ENCODE measurements at places on chromosomes 5 and 9. TPM values are rescaled to one million over a fixed set of nuclear protein-coding genes. Genes with fewer than 3 reads are reported as not detected.

Gene KCNT1
- total RNA-seq: not detected

Gene TMEM252
- not detected for total RNA-seq

Gene LECT2
- total RNA-seq: not detected

Gene NANS
- total RNA-seq: 33.2 TPM

Gene C9
- total RNA-seq: not detected

All from CD8-positive, alpha-beta memory T cell (primary cell).